ENCODE measurements at places on chromosomes 6 and 20.

GRCh38 chr20:21118782-21119181, 7.1 kb upstream of the KIZ start:
- no peak for DNase-seq

- DNase-seq = no peak
Observed at GRCh38 chr6:160791981-160792418, 90.0 kb downstream of the PLG start.

DNA sequence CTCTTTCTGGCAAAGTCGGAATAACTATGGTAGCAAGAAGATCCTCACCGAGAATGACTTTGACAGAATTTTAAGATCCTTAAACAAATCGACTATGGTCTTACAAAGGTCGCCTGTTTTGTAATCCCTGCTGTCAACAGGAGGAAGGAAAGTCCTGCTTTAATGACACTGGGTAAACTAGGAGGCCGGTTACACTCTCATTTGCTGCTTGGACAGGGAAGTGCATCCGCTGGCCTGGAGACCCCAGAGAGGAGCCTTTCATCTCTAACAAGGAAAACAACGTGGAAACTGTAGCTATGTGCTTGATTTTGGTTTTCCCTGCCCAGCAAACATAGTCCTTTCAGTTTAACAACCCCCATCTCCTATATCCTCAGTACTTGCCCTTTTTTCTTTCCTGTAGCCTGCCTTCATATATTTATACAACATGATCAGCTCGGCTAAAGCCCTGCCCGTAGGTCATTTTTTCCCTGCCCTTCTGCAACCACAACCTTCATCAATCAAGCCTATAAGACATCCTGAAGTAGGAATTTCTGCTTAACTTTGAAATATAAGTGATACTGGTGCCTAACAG, 97.2 kb upstream of the RIN2 start:
- no peak for DNase-seq

- DNase-seq = no peak
Observed at GRCh38 chr6:91816335-91816734, 1229.5 kb upstream of the MAP3K7 start.

GRCh38 chr20:63121749-63122405, 94.1 kb downstream of the YTHDF1 start:
- DNase-seq = no peak

DNA sequence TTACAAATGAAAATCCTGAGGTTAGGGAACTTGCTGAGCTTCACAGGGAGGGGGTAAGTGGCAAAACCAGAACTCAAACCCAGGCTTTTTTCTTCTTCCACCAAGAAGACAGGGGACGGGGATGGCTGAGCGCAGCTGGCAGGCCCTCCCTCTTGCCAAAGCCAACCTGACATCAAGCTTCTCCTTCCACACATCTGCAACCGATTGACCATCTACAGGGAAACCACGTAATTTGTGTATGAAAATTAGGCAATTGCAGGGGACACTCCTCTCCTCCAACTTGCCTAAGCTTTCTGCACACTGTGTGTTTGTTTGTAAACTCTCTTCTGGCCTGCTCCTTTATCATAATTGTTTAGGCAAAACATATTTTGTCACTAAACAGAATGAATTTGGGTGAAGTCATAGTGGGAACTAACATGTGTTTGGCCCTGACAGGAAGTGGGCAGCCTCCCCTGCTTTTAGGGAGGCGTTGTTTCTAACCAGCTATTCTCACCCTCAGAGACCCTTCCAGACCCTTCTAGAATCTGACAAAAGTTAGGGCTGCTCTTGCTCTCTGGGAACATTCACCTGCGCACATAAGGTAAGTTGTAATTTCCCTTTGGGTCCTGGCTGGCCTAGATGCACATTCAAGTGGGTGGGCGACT, 18.9 kb downstream of the ZNF831 start:
- peak; percentile 9 for DNase-seq
